Activated CD4-positive, alpha-beta T cell treated with anti-CD3 and anti-CD28 coated beads, Interleukin-2, amount 50 U/mL, for 1 hour (primary cell): ENCODE measurements at places on chromosomes 5 and 9.

GRCh38 chr5:75471193-75471592 lies 40.2 kb downstream of the CERT1 start:
- DNase-seq = no peak

- no peak for DNase-seq
Measured at GRCh38 chr9:134787601-134788531, 92.7 kb upstream of the FCN2 start.

- no peak for DNase-seq
Measured at GRCh38 chr9:86405926-86406325, 51.7 kb upstream of the TUT7 start.

DNA sequence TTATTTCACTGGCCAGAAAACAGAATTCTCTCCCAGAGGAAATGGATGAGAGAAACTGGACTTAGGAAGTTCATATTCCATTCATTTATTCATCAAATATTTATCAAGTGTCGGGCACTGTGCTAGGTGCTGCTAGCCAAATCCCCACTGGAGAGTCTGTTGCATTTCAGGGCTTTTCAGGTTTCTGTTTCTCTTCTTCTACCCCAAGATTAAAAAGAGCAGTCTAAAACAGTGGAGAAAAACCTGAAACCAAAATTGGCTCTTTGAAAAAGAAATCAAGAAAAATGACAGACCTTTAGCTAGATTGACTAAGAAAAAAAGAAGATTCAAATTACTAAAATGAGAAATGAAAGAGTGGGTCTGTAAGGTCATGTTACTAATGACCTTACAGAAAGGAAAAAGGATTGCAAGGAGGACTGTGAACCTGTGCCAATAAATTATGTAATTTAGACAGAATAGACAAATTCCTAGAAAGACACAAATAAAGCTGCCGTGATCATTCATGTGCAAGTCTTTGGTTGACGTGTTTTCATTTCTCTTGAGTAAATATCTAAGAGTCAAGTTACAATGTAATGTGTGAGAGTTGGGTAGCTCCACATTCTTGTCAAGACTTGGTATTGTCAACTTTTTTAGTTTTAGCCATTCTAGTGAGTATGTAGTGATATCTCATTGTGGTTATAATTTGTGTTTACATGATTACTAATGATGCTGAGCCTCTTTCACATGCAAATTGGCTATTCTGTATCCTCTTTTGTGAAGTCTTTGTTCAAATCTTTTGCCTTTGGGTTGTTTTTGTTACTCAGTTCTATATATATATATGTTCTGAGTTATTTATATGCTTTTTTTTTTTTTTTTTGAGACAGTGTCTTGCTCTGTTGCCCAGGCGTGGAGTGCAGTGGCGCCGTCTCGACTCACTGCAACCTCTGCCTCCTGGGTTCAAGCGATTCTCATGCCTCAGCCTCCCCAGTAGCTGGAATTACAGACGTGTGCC lies 23.7 kb downstream of the SNX30 start:
- no peak for DNase-seq

- DNase-seq = no peak
Measured at GRCh38 chr5:59132131-59132530, 549.3 kb downstream of the RAB3C start.

DNA sequence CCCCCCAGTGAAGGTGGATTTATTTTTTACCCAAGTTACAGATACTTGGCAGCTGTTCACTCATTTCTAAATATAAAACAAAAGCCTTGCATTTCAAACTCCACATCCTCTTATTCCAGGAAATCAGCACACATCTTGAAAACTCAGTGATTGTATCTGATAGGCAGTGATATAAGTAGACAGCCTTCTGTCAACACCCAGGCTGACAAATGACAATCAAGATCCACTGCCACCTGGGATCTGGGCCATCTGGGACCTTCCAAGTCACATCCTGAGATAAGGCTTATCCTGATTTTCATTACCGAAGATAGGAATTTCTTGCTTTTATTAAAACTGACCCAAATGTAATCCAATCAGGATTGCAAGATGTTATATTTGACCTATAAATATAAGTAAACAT lies 201.3 kb upstream of the PUM3 start:
- DNase-seq = no peak
